ENCODE measurements at places on chromosomes 6 and 20.
A peak's percentile ranks its signal among the peaks of the same experiment; 100 is the strongest.

DNA sequence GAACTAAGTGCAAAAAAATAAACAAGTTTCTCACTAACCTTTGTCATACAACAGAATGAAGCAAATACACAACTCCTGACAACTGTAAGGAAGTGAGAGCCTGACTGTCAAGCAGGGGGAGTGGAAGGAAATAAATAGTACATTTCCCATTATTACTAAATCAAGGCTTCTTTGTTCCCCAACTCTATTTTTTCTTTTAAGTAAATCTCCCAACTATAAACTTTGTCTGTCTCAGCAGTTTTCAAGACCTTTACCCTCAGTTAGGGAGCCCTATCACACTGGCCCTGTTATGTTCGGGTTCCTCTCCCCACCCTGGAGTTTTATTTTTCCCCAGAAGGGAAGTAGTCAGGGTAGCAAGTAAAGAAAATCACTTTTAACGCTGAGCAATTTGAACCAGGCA lies 24.1 kb upstream of the IPCEF1 start:
- peak; percentile 11 for DNase-seq

GRCh38 chr6:131733376-131734016 lies 22.7 kb upstream of the CTAGE9 start:
- DNase-seq, result peak; percentile 34

GRCh38 chr6:156350337-156350736 lies 426.8 kb upstream of the ARID1B start:
- no peak for DNase-seq

GRCh38 chr6:144745439-144745838 lies 460.3 kb downstream of the UTRN start:
- DNase-seq, result no peak

GRCh38 chr6:135782546-135782945 lies 69.0 kb upstream of the PDE7B start:
- DNase-seq, result no peak

DNA sequence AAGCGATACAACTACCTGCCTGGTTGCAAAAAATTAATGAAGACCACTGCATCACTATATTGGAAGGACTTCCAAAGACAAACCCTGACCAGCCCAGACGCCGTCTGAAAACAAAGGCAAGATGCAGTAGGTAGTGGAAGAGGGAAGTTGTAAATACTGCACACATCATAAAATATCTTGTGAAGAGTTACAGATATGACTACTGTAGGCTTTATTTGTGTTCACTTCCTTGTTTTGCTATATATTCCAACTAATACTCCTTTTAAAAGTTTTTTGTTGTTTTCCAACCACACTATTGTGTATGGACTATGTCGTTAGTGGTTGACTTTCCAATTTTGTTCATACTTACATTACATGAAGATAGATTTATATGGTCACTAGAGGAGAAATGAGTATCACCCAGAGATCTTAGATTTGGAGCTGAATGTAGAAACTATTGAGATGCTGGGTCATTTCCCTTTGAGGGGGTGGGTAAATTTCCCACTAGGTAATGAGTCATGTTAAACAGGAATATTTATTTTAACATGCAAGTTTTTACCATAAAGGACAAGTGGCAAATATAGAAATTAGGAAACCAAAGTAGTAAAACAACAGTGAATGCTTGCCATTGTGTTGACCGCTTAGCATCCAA lies 16.6 kb upstream of the TXLNB start:
- no peak for DNase-seq

- DNase-seq, result no peak
Observed at GRCh38 chr6:44642870-44643522, 255.5 kb downstream of the CDC5L start.

GRCh38 chr6:93721386-93722048 lies 302.2 kb upstream of the EPHA7 start:
- DNase-seq, result no peak

- DNase-seq, result no peak
Observed at GRCh38 chr6:127630800-127631199, 53.8 kb downstream of the C6orf58 start.

DNA sequence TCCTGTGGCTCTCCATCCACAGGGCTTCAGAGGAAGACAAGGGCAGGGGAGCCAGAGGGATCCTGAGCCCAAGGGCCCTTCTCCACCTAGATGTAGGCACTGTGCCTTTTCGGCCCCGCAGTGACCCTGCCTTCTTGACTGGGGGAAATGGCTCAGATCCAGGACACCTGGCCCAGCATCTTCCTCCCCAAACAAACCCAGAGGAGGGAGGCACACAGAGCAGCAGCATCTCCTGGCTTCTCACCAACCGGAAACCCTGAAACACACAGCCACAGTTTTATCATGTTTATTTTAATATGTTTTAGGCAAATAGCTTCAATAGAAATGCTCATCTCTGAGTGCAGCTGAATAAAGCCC lies 84.5 kb upstream of the LRFN2 start:
- DNase-seq, result no peak

DNA sequence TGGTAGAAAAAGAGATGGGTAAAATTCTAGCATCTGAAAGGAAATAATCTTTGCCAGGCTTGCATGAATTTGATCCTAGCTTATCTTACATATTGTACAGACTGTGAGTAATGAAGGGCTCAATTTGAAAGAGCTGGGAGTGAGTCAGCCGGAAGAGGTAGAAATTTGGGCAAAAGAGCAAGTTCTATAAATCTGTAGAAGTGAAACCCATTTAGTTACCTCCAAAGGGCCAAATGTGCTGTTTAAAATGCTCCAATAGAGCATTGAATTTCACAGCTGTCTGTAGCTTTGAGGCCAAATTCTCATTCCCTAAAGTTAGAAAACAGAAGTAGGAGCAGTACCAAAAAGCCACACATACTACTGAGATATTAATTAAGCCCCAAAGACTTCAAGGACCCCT lies 466.1 kb downstream of the BTBD3 start:
- no peak for DNase-seq

DNA sequence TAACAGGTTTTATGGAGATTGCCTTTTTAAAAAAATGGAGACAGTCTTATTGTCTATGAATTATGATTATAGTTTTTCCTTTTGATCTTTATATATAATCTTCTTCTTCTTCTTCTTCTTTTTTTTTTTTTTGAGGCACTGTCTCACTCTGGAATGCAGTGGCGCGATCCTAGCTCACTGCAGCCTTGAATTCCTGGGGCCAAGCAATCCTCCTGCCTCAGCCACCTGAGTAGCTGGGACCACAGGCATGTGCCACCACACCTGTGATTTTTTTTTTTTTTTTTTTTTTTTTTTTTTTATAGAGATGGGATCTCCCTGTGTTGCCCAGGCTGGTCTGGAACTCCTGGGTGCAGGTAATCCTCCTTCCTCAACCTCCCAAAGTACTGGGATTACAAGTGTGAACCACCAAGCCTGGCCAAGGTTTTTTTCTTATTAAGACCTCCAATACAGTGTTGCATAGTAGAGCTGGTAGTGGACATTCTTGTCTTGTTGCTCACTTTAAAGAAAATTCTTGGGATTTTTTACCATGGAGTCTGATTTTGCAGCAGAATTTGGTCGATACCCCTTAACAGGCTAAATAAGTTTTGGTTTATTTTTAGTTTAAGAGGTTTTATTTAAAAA lies 46.5 kb downstream of the STK4 start:
- no peak for DNase-seq

GRCh38 chr6:99287523-99287922 lies 62.0 kb downstream of the FAXC start:
- no peak for DNase-seq

DNA sequence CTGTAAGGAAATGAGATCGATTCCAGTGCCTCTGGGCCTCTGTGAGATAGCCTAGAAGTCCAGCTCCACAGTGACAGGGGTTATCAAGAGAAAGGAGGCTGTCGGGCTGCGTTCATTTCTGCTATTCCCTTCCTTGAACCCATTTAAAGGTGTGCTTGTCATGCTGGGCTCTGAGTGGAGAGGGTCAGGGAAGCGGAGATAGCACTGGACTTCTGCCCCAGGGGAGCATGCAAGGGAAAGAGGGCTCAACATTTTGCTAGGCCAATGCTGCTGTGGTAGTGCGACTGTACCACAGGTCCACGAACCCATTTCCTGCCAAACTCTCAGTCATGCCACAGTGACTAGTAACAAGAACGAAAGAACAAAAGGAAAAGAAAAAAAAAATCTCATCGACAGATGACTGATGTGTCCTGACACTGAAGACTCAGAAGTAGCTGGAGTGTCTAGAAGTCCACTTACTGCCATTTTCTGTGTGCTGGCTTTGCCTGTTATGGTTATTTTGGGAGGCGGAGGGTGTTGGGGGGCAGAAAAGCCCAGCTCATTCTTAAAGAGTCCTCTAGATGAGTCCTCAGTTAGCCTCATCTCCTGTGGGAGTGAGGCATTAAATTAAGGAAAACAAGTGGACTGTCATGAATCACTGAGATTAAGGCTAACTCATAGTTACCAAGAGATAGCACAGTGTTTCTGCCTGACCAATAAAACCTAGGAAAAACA lies 8.1 kb downstream of the NEDD9 start:
- DNase-seq, result no peak

GRCh38 chr6:44059359-44060346 lies 67.6 kb downstream of the MRPL14 start:
- no peak for DNase-seq

- DNase-seq, result no peak
Observed at GRCh38 chr6:84728602-84729001, 35.8 kb downstream of the TBX18 start.

GRCh38 chr6:130434174-130434873 lies 68.5 kb downstream of the TMEM200A start:
- DNase-seq, result no peak

DNA sequence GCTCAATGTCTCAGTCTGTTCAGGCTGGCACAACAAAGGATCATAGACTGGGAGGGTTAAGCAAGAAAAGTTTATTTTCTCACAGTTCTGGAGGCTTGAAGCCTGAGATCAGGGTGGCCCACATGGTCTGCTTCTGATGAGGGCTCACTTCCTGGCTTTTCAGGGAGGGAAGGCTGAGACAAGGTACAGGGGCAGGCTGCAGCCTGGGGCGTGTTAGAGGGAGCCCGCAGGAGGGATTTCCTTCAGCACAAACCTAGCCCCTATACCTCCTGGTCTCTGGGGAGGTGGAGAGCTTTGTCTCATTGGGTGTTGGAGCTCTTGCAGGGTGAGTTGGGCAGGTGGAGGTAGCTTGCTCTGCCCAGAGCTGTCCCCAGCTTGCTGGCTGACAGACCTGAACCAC lies 81.1 kb upstream of the GPR6 start:
- no peak for DNase-seq

GRCh38 chr6:9161731-9162130 lies 726.4 kb upstream of the SLC35B3 start:
- DNase-seq, result no peak

DNA sequence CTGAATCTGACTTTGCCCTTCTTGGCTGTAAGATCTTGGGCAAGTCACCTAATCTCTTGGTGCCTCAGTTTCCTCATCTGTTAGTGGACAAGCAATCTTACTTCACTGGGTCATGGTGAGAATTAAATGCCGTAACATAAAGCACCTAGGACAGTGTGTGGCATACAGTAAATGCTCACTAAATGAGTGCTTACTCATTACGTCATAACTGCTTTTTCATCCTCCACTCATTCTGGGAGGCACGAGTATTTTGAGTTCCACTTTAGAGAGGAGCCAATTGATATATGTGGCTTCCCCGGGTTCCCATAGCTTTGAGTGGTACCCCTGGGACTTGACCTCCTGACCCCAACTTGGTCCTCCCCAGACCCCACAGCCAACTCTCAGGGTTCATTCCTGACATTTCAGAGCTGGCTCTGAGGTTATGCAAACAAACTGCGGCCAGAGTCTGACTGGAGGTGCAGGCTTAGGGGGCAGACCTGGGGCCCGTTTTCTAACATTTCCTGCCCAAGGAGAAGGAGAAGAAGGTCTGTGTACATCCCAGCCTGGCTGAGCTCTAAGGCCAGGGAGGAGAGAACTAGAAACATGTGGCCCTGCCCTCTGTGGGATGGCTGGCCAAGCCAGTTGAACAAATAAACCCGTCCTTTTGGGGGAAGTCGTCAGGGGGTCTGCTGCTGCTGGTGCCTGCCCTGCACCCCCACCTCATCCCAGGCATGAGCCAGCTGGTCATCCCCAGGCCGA lies 5.8 kb downstream of the ANGPT4 start:
- no peak for DNase-seq

DNA sequence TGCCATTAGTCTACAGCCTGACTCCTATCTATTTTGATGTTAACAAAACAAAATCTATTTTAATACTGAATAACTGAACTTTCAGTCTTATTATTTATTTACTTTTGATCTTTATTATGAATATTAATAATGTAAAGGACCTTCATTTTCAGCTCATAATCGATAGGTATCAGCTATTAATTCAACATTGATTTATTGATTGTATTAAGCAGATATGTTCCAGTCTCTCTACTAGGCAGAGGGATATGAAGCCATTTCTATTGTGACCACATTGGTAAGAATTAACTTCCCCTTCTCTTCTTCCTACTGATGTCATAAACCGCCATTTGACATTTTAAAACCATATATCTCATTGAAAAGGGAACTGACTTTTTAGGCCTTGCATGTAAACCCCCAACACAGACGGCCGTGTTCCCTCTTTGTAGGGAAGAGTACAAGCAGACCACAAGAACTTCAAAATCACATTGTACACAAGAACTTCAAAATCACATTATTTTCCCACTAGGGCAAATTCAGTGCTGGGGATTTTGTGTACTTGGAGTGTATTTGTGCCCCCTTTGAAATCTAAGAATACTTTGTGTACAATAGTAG lies 69.5 kb upstream of the FABP7 start:
- DNase-seq, result no peak

DNA sequence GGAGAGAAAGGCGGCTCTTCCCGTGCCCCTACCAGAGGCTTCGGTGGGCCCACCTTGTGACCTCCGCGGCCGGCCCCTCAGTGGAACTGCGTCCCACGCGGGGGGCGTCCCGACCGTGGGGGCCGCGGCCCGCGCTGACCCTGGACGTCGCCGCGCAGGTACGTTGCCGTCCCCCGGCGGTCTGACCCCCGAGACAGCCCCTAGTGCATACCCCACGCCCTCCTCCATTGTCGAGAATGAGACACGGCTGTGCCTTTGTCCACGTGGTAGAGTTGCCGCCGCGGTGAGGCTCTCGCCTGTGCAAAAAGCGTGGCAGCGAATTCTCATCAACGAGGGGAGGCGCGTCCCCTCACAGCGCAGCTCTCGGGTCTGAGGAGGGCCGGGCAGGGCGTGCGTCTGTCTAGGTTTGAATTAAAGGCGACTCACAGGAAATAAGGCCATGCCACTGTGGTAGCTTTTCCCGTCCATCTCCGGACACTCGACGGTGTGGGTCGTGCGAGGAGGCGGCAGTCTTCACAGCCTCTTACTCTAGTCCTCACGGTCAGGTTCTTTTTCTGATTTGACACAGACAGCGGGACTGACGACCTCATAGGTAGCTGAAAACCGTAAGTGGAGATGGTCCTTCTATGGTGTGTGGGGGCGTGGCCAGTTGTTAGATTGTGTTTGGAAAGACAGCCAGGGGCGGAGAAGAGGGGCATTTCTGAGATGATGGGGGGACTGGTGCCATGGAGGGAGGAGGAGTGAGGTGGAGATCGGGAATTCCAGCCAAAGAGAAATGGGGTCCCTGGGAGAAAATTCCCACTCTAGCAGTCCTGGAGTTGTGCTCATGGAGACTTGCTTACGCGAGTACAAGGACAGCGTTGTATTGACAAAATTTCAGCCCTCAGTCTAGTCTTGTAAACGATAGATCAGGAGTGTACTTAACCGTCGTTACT lies 580 bp downstream of the NXT1 start:
- peak; percentile 62 for DNase-seq

- DNase-seq, result no peak
Observed at GRCh38 chr6:14396826-14397517, 279.4 kb downstream of the CD83 start.

GRCh38 chr6:34839666-34840352 lies 47.9 kb downstream of the BLTP3A start:
- DNase-seq, result no peak

- DNase-seq, result no peak
Observed at GRCh38 chr6:89992818-89993217, 98.5 kb downstream of the GJA10 start.

Measured in anterior cingulate cortex (tissue), 58 donors.